NCI-H1092 (cell line): ENCODE measurements at places on chromosomes 1 and 21.

DNA sequence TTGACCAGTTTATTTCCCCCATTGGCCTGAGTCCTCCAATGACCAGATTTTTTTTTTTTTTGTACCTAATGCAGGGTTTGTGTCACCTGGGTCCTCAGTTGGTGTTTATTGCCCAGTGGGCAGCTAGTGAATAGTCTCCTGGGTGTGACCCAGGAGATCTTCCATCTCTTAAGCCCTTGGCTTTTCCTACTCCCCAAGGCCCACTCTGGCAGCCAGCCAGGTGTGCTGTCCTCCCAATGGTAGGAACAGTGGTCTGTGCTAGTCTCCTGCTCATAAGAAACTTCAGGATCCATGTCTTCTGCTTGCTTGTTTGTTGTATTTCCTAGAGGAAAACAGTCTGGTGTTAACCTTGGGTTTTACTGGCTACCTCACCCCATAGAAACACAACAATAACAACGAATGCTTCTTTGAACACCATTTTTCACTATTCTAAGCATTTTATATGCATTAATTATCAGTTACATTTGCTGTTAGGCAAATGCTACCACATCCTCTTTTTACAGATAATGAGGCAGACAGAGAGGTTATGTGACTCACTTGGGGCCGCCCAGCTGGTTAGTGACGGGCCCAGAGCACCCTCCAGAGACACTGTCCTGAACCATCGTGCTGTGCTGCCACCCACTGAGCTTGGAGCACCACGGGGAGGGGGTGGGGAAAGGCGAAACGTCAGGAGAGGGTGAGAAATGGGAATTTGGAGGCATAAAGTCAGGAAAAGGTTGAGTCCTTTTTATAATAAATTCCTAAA is 107.5 kb downstream of the HIVEP3 start:
- DNase-seq: no peak

- DNase-seq: no peak
Measured at GRCh38 chr1:211839106-211839505, 8.5 kb upstream of the LPGAT1 start.

DNA sequence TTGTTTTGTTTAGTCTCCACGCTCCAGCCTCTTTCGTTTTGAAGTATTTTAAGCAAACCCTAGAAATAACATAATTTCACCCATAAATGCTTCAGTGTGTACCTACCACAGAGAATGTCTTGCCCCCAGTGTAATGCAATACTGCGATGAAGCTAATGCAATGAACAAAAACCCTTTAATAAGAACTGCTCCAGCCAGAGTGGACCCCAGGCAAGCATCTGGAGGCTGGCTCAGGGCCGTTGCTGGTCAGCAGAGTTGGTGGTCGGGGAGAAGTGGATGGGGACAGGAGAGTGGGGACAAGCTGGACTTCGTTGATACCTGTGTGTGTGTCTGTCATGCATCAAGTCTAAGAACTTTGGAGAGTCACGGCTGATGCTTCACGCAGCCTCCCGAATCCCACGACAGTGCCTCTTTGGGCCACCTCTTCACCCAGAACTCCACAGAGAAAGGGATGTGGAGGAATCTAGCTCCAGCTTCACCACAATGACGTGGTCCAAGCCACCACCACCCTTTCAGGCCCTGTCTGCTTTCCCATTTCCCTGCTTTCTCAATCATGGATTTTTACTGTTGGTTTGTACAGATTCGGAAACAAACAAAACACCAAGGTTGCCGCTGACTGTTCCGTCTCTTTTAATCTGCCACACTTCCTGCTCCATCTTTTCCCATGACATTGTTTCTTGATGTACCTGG is 108.6 kb upstream of the ERRFI1 start:
- DNase-seq: no peak

- DNase-seq: no peak
Measured at GRCh38 chr1:6783221-6783620, 2.0 kb upstream of the CAMTA1 start.

DNA sequence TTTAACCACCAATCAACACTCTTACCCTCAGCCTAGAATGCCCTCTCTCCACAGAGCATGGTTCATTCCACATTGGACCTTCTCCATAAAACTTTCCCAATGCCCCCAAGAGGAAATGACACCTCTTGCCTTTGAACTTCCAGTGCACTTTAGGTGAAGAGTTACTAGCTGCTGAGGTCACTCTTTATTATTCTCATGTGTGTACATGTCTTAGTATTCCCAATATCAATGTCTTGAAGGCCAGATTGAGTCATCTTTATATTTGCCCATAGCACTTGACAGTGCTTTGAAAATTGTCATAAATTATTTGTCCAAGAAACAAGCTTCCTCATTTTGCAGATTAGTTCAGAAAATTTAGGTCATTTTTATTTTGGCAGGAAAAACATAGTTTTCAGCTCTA is 8.1 kb upstream of the DNASE2B start:
- no peak for DNase-seq

- no peak for DNase-seq
Measured at GRCh38 chr1:35386959-35387358, 118.5 kb downstream of the ZMYM4 start.

DNA sequence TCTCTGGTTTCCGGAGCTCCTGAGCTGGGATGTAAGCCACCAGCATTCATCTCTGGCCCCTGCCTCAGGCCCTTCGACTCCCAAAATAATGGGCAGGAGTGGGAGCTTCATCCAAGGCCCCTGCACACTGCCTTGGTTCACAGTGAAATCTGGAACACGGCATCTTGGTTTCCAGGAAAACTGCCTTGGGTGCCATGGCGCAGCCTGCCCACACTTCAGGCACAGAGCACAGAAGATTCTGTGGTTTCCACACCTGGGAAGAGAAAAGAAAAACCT is 48.8 kb upstream of the POFUT2 start:
- DNase-seq: no peak
